Activated T-cell treated with anti-CD3 and anti-CD28 coated beads for 1 hour (primary cell): ENCODE measurements at places on chromosomes 4 and X.

DNA sequence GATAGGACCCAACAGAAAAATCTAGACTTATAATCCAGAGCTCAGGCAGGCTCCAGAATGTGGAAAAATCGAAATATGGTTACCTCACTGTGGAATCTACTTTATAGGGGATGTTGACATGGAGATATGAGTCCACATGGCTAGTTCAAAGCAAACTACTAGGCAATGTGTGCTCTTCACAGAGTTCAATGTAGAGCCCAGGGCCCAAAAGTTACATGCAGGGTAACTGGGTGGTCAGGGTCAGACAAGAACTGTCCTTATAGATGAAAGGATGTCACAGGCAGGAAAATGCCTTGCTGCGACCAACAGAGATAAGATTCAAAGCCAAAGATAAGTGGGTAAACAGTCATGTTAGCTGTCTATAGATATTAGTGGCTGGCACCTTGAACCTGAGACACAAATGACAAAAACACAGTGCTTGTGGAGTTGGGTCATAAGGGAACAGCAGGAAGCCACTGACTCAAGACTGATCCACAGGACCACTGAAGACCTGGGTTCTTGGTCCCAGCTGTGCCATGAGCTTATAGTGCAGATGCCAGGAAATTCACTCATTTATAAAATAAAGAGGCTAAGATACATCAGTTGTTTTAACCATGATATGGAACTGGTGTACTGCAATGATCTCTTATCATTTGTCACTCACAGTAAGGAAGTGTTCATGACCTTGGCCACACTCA is 101.7 kb upstream of the MBNL3 start:
- no peak for DNase-seq

DNA sequence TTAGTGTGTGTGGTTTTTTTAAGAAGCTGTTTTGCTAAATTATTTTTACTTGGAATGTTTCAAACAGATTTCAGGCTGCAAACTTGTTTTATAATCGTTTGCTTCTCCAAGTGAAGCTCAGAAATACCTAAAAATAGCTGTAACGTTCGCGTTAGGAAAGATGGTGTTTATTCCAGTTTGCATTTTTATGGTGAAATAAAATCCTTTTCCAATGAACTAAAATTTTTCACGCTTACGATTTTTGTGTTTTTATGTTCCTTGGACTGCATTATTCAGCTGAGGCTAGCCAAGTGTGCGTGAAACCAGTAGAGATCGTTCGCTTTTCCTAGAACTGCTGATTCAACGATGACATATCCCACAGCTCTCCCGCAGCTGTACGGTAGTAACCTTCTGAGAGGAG is 10.9 kb downstream of the AKAP17A start:
- no peak for DNase-seq

GRCh38 chrX:80876877-80877276 is 67.2 kb upstream of the BRWD3 start:
- DNase-seq: no peak

GRCh38 chr4:13957871-13958270 is 330.3 kb upstream of the BOD1L1 start:
- DNase-seq: no peak

- no peak for DNase-seq
Observed at GRCh38 chrX:129586446-129586845, 46.4 kb downstream of the OCRL start.

GRCh38 chr4:150789864-150790263 is 207.9 kb downstream of the MAB21L2 start:
- no peak for DNase-seq

GRCh38 chr4:161454860-161455259 is 708.9 kb downstream of the FSTL5 start:
- DNase-seq: no peak

GRCh38 chr4:15037923-15038541 is 35.8 kb downstream of the CPEB2 start:
- DNase-seq: no peak

DNA sequence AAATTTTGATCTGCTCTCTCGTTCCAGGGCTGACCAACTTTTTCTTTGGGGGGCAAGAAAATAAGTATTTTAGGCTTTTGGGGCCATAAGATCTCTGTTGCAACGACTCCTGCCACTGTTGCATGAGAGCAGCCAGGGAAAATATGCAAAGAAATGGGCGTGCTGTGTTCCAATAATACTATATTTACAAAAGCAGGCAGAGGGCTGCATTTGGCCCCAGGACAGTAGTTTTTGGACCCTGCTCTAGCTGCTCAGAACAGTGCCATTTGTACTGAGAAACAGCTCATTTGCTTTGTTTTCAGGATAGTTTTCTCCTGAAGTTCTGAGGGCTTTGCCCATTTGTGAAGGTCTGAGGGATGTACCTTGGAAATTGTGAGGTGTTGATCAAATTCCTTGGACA is 135.1 kb upstream of the MBNL3 start:
- DNase-seq: no peak

DNA sequence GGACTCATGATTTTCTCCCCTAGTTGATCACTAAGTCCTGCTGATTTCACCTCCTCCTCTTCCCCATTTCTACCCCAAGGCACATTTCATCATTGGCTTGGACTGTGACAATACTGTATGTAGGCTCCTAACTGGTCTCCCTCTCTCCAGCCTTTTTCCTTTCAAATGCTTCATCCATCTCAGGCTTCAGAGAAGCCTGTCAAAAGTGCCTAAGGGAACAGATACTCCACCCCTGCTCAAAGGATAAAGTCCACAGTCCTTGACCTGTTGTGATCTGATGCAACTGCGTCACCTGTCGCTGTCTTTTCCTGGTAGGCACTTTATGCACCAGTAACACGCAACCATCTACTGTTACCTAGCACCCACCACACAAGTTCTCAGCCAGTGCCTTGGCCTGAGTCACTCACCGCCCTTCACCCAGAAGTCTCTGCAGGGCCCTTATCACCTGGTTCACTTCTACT is 12.8 kb downstream of the SCARB2 start:
- DNase-seq: no peak

DNA sequence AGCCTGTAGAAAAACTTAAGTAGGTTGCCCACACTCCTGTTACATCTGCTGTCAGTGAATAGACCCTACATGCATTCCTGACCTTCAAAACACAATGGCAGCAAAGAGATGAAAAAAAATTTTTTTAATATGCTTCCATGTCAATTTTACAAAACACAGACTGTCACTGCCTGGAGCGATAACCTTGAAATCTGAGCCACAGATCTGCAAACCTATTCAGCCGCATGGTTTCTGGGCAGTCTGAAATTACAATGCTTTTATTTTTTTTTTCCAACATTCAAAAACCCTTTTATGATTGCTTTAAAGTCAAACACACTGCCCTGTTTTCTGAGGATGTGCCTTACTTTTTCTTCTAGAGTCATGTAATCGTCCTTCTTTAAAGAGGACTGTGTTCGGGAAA is 264.9 kb upstream of the PUDP start:
- no peak for DNase-seq

- DNase-seq: no peak
Observed at GRCh38 chrX:55648434-55648833, 25.2 kb downstream of the FOXR2 start.

- no peak for DNase-seq
Observed at GRCh38 chrX:79130857-79131256, 13.6 kb upstream of the GPR174 start.
